DMS53 (cell line): ENCODE measurements at places on chromosomes 16 and 17.

GRCh38 chr17:82729479-82730260 is 5.7 kb upstream of the FN3K start:
- DNase-seq, result no peak

DNA sequence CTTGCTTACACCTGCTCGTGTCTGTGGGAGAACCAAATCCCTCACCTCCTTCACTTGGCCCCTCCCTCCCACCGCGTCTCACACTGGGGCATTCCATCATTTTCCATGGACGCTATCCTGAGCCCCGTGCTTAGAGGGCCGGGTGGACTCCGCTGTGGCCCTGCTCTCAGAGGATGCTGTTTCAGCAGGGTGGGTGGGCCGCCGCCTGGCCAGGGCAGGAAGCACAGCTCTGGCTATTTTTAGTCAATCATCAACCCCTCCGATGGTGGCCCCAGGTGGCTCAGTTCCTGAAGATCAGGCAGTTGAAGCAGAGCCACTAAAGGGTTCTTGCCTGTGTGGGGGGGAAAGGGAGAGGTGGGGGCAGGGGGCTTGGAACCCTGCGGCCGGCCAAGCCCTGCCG is 230.3 kb downstream of the ENGASE start:
- DNase-seq, result no peak

DNA sequence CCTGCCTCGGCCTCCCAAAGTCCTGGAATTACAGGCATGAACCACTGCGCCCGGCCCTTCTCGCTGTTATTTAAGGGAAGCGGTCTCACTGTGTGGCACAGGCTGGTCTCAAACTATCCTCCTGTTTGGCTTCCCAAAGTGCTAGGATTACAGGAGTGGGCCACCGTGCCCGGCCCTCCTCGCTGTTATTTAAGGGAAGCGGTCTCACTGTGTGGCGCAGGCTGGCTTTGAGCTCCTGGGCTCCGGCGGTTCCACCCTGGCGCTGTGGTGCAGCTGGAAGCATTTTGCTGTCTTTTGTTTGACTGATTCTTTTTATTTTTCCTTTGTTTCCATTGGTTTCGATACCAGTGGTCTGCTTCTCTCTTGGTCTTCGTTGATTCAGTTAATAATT is 40.7 kb downstream of the FOXK2 start:
- peak; percentile 34 for DNase-seq

GRCh38 chr17:63480826-63481487 is 4.1 kb downstream of the ACE start:
- peak; percentile 85 for DNase-seq
